GM19239 (cell line): ENCODE measurements at places on chromosomes 11 and 22.
A peak's percentile ranks its signal among the peaks of the same experiment; 100 is the strongest.

- no peak for DNase-seq
These were observed 114.4 kb upstream of the BLID start for GRCh38 chr11:122230385-122230755.

DNA sequence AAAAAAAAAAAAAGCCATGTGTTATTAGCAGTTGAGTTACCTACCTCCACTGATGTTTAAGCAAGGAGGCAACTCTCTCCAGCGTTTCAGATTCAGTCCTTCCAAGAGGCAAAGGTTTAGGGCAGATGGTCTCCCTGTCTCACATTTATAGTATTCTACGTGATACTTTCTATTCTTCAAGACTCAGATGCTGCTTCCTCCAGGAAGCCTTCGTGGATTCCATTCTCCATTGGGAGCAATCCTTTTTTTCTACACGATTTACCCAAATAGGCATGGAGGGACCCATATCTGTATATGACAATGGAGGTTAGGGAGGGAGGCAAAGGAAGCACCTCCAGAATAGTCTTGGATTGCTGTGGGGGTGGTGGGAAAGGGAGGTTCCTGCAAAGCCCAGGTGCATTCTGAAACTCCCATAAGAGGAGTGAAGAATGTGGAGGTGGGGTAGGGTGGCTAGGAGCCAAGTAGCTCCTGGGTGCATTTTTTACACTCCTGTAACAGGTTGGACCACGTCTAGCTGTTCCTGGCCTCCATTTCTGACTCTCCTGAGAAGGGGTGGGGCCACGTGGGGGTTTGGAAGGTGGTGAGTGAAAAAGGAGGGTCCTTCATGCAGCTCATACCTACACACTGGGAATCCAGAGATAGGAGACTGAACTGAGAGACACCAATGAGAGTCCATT is 16.2 kb downstream of the YPEL4 start:
- DNase-seq: no peak

- no peak for DNase-seq
These were observed 23.6 kb upstream of the MYRF start for GRCh38 chr11:61728940-61729219.

DNA sequence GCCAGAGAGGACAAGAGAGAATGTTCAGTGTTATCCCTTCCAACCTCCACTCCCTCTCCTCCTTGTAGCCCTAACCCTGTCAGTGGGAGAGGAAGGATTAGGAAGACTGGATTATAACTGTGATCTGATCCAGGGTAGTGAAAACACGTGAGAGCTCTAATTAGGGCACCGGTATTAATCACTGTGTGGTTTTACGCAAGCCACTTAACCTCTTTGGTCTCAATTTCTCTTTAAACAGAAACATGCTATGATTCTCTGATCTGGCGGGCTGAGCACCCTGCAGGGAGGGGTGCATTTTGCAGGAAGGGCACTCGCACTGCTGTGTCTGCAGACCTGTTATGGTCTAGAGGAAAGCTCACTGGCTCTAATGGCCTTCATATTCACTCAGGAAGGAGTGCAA is 11.5 kb downstream of the RPL27A start:
- DNase-seq: no peak

DNA sequence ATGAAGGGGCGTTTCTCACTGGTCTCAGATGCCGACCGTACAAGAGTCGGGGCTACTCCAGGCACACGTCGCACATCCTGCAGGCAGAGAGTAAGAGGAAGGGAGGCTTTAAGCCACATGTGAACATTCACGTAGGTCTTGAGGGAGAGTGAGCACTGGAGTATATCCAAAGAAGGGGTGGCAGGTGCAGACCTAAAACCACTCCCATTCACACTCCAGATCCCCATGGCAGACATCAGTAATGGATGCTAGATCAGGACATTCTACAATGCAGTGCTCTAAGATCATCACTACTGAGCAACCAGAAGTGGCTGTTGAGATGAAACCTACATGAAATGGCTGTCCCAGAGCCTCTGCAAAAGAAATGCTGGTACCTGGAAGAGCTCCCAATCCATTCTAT is 39.0 kb downstream of the WT1 start:
- no peak for DNase-seq

- no peak for DNase-seq
These were observed 8.1 kb upstream of the PLAAT3 start for GRCh38 chr11:63622323-63622722.

GRCh38 chr11:83140691-83141455 is 16.1 kb upstream of the PCF11 start:
- DNase-seq: peak; percentile 34

DNA sequence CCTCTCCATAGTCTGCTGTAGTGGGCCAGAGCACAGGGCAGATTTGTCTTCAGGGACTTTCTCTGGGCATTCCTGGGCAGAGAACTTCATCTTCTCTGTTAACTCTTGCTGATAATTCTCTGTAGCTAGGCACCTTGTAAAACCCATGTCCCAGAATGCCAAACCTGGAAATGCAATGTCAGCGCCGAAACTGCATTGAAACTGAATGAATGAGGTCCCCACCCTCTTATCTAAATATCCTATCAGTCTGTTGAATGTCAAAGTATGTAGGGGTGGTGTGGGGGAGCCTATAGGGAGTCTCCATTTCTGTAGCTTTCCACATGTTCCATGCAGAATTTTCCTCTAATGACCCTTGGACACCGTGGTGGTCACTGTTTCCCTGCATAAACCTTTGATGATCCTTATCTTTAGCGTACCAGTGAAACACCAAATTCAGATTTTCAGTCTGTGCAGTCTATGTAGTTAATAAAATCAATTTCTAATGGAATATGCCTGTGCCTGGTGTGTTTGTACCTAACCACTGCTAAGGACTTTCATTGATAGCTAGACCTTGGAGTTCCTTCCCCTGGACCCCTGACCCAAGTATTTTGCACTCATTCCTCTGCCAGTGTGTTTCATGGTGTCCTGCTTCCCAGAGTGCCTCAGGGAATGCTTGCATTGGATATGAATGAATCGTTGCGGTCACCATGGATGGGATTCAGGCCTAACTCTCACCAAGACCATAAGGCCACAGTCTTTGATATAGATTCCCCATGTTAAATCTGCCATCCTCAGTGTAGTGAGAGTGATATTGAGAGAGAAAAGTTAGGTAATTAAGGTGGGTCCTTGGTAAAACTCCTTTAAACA is 2.5 kb upstream of the CABIN1 start:
- DNase-seq: no peak

DNA sequence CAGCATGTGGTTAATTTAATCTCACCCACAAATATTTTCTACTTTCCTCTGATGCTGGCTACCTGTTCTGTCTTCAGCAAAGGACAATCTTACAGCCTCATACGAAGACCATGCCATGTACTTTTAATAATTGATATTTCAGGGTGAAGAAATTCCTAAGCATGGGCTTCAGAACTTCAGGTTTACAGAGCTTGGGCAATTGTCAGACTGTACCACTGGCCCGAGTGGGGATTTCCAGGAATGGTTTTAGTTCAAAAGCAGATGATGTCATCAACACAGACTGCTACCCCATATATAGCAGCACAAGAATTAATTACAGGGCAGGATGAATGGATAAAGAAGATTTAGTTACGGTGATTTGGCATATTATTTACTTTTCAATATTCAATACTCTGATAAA is 171.8 kb downstream of the ETS1 start:
- DNase-seq: no peak

DNA sequence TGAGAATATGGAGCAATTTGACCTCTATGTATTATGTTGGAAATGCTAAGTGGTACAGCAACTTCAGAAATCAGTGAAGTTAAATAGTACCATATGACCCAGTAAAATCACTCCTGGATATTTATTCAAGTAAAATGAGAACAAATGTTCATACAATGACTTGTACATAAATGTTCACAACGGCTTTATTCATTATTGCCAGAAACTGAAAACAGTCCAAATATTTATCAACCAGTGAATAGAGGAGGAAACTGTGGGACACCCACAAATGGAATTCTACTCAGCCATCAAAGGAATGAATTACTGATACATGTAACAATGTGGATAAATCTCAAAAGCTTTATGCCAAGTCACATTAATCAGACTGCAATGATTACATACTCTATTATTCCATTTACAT is 416.3 kb downstream of the AASDHPPT start:
- no peak for DNase-seq

- no peak for DNase-seq
These were observed 213.9 kb upstream of the C11orf87 start for GRCh38 chr11:109208121-109208520.

GRCh38 chr22:35957589-35957988 is 71.0 kb downstream of the RBFOX2 start:
- no peak for DNase-seq

GRCh38 chr11:125412509-125412908 is 83.6 kb downstream of the FEZ1 start:
- DNase-seq: no peak

GRCh38 chr11:126488591-126489370 is 133.3 kb downstream of the ST3GAL4 start:
- no peak for DNase-seq

DNA sequence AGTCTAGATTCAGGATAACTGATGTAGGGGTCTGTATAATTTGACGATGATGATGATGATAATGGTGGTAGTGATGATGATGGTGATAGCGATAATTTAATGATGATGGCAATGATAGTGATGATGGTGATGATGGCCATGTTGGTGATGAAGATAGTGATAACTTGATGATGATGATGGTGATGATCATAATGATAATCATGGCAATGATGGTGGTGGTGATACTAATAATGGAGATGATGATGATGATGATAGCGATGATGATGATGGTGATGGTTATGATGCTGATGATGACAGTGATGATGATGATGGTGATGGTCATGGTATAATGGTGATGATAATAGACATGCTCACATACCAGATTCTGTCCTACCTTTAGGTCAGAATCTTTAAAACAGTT is 66.2 kb upstream of the SEZ6L start:
- DNase-seq: no peak

DNA sequence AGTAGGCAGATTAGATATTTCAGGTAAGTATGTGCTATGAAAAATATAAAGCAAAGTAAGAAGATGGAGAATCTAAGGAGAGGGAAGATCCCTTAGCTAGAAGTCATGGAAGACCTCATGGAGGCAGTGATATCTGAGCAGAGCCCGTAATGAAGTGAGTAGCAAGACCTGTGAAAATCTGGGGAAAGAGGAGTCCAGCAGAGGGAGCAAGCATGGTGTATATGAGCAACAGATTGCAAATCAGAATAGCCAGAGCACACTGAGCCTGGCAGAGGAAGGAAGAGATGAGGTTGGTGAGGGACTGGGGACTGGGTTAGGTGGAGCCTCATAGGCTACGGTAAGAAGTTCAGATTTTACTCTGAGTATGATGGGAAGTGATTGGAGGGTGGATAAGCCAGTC is 9.4 kb downstream of the LHFPL7 start:
- no peak for DNase-seq

GRCh38 chr11:1020211-1020905 is 16.2 kb downstream of the MUC6 start:
- DNase-seq: no peak

- no peak for DNase-seq
These were observed 16.1 kb downstream of the IGF2 start for GRCh38 chr11:2122907-2123627.

GRCh38 chr11:8683115-8683807 is 669 bp downstream of the RPL27A start:
- no peak for DNase-seq

GRCh38 chr11:117597071-117597470 is 199.9 kb downstream of the DSCAML1 start:
- peak; percentile 36 for DNase-seq

DNA sequence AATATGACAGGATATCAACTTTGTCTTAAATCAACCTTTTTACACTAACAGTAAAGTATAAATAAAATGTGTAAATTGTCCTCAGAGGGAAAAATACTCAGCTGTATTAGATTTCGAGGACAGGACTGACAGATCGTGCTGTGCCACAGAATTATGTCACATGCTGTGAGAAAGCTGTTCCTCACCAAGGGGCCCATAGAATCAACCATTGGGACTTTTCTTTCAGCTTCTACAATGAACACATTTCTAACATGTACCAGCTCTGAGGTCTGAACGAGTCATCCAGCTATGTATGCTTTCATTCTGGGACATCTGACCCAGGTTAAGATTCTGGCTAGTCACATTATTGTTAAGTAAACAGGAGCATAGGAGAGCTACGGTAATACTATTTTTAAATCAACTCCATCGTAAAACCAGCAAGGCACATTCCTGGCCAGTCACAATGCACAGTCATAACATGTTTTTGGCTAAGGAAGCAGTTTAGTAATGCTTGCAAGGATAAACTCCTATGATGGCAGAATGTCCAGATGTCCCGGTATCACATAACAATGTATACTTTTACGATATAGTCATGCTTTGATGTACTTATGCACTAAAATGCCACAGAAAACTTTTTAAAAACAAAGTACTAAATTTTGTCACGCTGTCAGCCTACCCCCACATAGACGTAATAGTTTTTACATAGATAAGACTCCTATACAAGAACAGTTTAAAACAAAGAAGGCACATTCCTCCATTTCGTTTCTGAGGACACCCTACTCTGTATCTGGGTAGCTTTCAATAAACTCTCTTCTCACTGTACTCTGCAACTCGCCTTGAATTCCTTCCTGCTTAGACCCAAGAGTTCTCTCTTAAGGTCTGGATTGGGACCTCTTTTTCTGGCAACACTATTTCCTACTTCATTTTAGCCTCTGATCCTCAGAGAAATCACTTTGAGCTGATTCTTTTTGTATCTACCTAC is 27.4 kb downstream of the ZNF214 start:
- no peak for DNase-seq

- DNase-seq: no peak
These were observed 17.1 kb upstream of the EIF3M start for GRCh38 chr11:32566517-32566916.

- DNase-seq: no peak
These were observed 28.6 kb downstream of the PTPRJ start for GRCh38 chr11:48008951-48009270.

GRCh38 chr11:9748361-9748970 is 84.6 kb downstream of the SWAP70 start:
- peak; percentile 44 for DNase-seq

GRCh38 chr11:6351782-6352382 is 31.6 kb upstream of the CAVIN3 start:
- DNase-seq: no peak

- no peak for DNase-seq
These were observed 525.5 kb downstream of the NTM start for GRCh38 chr11:131895865-131896264.

- DNase-seq: no peak
These were observed 40.8 kb downstream of the MYO18B start for GRCh38 chr22:25782831-25783230.

DNA sequence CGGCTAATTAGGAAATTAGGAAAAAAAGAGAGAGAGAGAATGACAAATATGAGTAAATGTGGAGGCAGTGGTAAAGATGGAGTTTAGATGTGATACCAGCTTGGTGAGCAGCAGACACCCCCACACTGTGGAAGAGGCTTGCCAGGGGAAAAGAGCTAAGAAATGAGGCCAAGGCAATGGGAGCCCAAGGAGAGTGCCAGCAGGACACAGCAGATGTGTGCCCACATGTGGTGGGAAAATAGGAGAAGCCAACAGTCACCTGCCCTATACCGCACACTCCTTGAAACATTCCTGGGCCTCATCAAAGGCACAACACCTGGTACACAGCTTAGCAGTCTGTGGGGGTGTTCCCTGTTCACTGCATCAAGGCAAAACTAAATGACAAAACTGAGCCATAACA is 104.9 kb downstream of the FAM76B start:
- DNase-seq: no peak
